ENCODE measurements at places on chromosomes 4 and X.

GRCh38 chr4:69832326-69833030 is 27.5 kb downstream of the SULT1E1 start:
- DNase-seq: peak; percentile 22

DNA sequence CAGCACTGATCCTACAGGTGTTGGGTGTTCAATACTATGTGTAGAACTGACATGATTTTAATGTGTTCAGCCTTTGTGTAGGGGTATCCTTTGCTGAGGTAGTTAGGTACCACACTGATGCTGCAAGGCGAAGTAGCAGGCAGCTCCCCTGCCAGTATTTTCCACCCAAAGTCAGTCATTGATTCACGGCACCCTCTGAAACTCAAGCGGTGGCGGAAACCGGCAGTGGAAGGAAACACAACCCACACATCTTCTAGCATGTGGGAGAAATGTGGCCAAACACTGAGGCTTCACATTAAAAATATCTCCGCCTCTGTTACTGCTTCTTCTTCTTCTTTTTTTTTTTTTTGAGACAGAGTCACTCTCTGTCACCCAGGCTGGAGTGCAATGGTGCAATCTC is 126.3 kb downstream of the AASDH start:
- peak; percentile 67 for DNase-seq

- DNase-seq: peak; percentile 94
These were observed 37.9 kb downstream of the RGS12 start for GRCh38 chr4:3330707-3331106.

DNA sequence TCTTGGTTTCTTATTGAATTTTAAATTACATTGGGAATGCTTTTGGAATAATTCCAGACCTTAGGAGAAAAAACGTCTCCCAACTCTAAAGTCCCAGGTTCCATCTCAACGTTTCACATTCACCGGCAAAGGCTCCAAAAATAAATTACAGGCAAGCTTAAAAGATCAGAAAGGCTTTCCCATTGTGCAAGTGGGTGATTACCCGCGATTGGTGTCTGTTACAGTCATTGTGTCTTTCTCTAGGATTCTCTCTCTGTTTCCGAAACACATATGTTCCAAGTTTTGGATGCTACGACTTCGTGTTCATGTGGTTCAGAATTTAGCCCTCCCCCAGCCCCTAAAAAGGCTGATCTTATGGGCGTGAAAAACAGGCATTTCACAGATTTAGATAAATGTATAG is 41.8 kb downstream of the PALLD start:
- DNase-seq: no peak

DNA sequence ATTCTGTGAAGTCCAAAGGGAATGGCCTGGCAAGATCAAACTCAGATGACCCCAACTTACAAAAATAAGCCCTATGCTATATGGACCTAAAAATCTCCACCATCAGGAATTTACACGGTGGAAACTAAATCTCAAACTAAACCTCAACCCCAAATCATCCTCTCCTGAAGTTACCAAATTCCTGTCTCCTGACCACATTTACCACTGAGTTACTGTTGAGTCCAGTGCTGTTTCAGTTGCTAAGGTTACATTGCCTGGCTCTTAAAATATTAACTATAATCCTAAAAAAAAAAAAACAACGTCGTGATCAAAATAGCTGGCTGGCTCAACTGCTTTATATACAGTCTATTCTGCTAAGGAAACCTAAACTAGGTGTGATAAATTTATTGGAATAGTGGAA is 315.2 kb upstream of the SLIT2 start:
- peak; percentile 31 for DNase-seq

DNA sequence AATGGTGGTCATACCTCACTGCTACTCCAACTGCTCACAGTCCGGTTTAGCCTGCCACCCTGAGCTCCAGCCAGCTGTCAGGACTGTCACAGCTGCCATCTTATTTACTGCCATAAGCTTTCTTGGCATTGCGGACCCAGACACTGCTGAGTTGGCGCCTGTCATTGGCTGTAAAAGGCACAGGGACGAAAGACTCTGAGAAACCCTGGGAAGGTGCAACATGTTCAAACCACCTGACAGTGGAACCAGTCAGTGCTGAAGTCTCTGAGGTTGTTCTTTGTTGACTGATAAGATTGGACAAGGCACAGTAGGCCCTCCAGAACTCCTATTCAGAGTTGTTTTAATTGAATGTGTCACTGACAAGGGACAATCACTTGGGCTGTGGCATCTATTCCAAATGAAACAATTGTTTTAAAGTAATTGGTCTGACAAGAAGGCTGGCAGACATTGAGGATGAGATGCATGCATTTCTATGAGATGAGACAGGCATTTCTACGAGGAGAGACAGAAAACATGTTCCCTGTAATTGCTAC is 927.8 kb downstream of the STPG2 start:
- no peak for DNase-seq

- DNase-seq: peak; percentile 70
These were observed 54.3 kb downstream of the TSC22D3 start for GRCh38 chrX:107721318-107721717.
